ENCODE measurements at places on chromosomes 5 and 9.

- DNase-seq, result peak; percentile 39
Observed at GRCh38 chr5:15446552-15446951, 53.4 kb upstream of the FBXL7 start.

GRCh38 chr5:178287791-178288105 lies 55.1 kb upstream of the PHYKPL start:
- no peak for DNase-seq

GRCh38 chr9:13939701-13940490 lies 374.0 kb downstream of the NFIB start:
- no peak for DNase-seq

DNA sequence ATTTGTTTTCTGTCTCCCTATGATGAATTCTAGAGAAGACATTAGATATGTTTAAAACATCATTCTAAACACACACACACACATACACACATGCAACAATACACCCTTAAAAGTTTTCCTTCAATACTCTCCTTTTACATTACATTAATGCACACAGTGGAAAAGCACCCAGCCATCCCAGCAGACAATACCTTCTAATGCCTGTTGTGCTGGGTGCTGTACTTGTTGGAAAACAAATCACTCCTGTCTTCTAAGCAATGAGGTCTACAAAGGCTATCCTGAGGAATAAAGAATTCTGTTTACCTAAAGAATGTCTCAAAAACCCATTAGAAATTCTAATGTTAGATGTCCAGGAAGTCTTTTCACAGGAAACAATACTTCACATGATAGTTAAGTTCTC lies 259.1 kb upstream of the PPP1R2B start:
- DNase-seq, result no peak

DNA sequence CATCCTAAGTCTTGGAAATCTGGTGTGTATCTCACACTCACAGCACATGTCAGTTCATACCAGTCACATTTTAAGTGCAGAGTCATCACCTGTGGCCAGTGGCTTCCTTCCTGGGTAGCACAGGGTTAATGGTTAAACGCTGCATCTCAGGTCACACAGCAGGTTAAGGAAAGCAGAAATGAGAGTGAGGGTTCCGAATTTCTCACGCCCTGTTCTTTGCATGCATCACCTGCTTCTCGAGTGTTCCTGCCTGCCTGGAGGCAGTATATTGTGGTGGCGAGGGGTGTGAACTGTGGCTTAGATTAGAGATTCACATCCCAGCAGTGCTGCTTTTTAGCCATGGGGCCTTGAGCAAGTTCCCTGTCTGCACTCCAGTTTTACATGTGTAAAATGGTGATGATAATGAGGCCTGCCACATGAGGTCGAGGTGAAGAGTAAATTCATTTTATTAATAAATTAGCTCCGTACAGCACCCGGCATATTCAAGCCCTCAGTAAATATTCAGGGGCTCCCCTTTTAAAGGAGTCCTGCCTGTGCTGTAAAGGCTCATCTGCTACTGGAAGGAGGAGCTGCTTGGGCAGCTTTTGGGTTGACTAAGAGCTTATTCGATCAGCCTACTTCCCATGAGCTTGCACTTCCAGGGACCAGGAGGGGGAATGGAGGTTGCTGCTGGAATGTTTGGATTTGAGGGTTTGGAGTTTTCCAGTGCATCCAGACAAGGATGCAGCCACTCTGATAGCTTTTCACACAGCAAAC lies 61.1 kb upstream of the SAP30L start:
- DNase-seq, result no peak

DNA sequence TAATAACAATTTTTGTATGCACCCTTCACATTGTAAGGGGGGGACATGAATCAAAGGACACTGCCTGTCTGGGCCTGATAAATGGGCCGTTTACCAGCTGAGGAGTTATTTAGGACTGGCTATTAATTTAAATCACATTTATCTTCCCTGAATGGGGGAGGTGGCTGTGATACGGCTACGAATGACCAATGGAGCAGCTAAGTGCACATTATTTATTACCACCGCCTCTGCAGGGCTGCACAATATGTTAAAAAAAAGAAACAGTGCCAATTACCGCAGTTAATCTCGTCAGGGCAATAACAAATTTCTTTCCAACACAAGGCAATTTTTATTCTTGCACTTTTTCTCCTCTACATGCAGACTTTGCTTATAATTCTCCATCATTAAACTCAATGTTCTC lies 318.4 kb downstream of the IRX2 start:
- DNase-seq, result no peak

- DNase-seq, result peak; percentile 26
Observed at GRCh38 chr5:73722231-73722630, 96.2 kb downstream of the ARHGEF28 start.

DNA sequence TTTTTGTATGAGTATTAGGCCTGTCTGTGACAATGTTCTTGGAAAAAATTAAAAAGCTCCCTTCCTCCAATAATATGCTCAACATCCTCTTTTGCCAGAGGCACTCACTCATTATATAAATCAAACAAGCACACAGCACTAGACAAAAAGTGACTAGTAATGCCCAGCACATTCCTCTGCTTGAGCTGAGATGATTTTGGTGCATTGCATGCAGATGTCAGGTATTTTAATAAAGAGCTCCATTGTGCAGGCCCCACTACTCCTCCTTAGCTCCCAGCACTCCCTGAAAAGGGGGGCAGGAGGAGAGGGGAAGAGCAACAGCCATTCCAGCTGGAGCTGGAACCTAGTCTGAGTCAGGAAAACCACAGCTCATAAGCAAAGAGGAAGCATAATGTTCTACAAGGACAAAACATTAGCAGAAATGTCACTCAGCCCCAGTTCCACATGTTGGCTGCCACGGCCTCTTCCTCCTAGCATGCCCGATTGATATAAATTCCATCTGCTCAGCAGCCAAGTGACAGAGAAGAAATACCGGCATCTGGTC lies 348.5 kb downstream of the BNC2 start:
- DNase-seq, result peak; percentile 82

GRCh38 chr5:127079994-127080491 lies 6.7 kb upstream of the C5orf63 start:
- no peak for DNase-seq

- no peak for DNase-seq
Observed at GRCh38 chr9:2616692-2617377, 4.8 kb upstream of the VLDLR start.

DNA sequence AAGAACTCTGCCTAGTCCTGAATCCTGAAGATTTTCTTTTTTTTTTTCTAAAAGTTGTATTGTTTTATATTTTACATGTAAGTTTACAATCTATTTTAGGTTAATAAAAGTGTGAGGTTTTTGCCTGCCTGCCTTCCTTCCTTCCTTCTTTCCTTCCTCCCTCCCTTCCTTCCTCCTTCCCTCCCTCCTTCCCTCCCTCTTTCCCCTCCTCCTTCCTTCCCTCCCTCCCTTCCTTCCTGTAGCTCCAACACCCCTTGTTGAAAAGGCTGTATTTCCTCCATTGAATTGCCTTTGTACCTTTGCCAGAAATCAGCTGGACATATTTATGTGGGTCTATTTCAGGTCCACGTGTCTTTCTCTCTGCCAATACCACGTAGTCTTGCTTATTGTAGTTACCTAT lies 46.6 kb downstream of the CACNA1B start:
- no peak for DNase-seq

DNA sequence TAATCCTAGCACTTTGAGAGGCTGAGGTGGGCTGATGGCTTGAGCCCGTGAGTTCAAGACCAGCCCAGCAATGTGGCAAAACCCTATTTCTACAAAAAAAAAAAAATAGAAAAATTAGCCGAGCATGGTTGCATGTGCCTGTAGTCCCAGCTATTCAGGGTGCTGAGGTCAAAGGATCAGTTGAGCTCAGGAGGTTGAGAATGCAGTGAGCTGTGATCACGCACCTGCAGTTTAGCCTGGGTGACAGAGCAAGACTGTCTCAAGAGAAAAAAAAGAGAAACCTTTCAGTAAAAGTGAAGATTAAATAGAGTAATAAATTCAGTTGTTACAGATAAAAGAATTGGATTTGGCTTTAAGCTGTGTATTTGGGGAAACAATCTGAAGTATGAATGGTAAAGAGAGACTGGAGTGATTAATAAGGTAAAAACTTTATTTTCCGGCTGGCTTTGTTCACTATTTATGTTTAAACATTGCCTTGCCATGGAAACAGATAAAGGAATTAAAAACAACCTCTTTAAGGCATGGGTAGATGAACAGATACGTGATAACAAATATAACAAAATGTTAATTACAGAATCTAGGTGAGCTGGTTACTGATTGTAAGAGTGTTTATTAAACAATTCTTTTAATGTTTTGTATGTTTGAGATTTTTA lies 56.0 kb upstream of the PCAT7 start:
- DNase-seq, result no peak

- DNase-seq, result no peak
Observed at GRCh38 chr9:101966691-101967090, 228.2 kb upstream of the GRIN3A start.

GRCh38 chr5:56549096-56549886 lies 266.1 kb upstream of the MAP3K1 start:
- DNase-seq, result no peak

- DNase-seq, result no peak
Observed at GRCh38 chr5:177599731-177600507, at the start of gene B4GALT7. Gene B4GALT7 (plus strand): TSS chr5:177600132. CDS start chr5:177600211, 79 bp downstream.

GRCh38 chr9:69380301-69380700 lies 55.3 kb downstream of the ENTREP1 start:
- no peak for DNase-seq

DNA sequence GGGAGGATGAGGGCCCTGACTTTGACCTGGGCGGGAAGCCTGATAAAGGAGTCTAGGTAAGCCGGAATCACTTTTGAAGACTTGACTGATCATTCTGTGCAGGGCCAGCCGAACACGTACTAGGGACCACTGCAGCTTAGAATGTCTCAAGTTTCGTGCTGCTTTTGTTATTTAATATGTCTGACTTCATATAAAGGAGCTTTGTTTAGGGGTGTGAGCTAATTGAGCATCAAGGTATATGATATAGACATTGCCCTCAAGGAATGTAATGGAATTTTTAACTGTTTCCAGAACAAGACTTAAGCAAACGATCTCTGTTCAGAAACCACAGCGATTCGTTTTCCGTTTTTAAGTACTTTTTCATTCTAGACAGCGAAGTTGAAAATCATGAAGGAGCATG lies 173.0 kb downstream of the SEMA6A start:
- DNase-seq, result no peak

GRCh38 chr5:102536323-102536928 lies 37.6 kb upstream of the SLCO6A1 start:
- DNase-seq, result no peak

GRCh38 chr5:143886651-143887638 lies 75.0 kb downstream of the HMHB1 start:
- no peak for DNase-seq

DNA sequence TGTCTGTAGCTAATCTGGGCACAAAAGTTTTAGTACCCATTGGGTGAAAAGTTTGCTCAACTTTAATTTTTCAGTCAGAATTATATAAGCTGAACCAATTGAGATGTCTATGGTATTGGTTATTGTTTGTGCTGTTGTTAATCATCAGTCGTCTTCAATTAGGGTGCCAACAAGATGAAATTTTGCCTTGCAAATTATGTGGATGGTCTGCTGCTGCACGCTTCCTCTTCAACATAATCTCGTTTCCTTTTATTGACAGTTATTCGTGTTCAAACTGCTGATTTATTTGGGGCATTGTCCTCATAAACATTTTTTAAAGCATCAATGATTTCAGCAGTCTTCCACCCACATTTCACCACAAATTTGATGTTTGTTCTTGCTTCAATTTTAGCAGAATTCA lies 194.0 kb downstream of the HTR1A start:
- DNase-seq, result no peak

DNA sequence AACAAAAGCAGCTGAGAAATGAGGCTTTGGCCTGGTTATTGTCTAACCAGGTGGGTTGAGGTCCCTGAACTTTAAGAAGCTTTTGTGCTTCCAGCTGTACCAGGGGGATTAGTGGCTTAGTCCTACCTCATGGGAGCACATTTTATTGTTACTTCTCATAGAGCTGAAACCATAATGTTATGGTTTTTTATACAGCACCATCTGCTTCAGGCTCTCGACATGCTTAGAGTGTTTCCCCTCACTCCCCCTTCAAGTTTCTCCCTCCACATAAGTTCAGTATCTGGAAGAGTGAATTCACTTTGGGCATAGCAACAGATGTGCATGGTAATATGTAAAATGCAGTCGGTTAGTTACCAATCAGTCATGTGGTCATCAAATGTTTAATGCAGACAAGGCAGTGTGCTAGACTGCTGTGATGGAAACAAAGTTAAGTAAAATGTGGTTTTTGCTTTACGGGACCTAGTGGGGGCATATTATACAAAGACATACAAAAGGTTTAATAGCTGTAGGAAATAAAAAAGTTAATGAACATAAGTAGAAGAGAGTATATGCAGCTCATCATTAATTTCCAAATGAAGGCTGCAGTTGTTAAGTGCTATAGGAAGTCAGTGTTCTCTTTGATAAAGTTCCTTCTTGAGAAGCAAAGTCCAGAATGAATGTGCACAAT lies 95.9 kb upstream of the SPRY4 start:
- DNase-seq, result no peak

- no peak for DNase-seq
Observed at GRCh38 chr5:38607930-38608564, 51.6 kb upstream of the LIFR start.

DNA sequence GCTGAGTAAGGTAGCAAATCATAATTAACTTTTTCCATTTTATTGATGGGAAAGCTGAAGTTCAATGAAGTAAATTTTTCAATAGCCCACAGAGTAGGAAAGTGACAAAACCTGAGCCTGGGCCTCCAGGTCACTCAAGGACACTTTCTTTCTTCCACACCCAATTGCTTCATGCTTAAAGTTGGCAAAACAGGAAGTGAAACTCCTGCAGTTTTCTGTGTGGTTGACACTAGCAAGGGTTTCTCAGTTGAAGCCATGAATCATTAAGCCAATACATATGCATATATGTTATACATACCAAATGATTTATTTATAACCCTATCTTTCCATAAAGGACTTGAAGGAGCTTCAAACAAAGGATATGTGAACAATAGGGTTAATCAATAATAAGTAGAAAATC lies 13.9 kb downstream of the TLR4 start:
- no peak for DNase-seq

DNA sequence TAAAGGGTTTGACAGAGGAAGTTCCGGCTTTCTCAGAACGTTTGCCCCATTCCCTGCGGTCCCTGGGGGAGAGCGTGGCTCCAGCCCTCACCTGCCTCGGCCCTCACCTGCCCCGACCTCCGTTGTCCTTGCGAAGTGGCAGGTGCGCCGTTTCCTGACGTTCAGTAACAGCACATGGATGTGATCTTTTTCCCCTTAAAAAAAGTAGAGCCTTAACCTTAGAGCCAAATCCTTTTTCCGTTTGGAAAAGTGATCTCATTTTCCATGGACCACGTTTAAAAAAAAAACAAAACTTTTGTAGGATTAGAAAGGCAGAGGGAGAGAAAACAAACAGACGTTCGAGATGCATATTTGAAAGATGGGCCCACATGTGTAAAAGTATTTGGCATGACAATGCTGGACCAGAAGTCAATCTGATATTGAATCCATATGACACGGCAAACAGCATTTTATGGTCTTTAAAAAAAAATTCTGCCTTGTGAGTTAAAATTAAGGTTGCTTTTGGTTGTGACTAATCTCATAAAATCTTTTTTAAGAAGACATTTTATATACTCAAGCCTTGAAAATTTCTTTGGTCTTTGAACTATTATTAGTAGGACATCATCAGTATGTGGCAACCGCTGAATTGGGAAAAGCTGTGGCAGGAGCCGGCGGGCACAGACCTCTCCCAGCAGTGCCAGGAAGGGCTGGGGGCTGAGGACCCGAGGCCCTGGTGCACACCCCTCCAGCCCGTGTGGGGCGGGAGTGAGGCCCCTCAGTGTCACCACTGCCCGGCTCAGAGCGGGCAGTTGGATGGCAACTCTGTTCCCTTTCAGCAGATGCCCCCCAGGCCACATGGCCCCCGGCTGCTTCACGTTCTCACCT lies 42.5 kb upstream of the EXOC3 start:
- DNase-seq, result peak; percentile 97

- no peak for DNase-seq
Observed at GRCh38 chr9:34479431-34479866, 20.8 kb downstream of the DNAI1 start.

Measured in GM04503 (cell line).